ENCODE measurements at places on chromosomes 6 and 20.

DNA sequence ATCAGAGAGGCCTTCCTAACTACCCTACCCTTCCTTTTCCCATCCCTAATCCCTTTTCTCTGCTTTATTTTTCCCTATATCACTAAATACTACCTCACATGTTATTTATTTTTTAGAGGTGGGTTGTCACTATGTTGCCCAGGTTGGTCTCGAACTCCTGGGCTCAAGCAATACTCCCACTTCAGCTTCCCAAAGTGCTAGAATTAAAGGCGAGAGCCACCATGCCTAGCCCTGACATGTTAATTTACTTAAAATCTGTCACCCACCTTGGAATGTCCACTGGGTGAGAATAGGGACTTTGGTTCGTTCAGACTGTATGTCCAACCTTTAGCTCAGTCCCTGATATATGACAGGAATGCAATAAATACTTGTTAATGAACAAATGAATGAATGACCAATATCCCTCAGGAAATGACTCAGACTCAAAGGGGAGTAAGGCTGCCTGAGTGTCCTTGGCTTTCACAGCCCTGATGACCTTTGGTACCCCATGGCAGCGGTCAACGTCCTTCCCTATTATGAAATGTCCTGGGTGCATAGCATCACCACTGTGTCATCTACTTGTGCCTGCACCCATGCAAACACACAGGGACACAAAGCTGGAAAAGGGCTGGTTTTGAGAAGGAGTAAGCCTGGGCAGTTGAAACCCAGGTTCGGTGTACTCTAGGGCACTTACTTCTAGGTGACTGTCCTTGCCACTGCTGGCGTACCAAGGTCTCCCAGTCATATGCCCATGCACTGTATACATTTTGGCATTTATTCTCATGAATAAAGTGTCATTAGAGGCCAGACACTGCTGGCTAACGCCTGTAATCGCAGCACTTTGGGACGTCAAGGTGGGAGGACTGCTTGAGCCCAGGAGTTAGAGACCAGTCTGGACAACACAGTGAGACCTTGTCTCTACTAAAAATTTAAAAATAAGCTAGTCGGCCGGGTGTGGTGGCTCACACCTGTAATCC lies 26.5 kb downstream of the BCL2L1 start:
- DNase-seq: peak; percentile 99

DNA sequence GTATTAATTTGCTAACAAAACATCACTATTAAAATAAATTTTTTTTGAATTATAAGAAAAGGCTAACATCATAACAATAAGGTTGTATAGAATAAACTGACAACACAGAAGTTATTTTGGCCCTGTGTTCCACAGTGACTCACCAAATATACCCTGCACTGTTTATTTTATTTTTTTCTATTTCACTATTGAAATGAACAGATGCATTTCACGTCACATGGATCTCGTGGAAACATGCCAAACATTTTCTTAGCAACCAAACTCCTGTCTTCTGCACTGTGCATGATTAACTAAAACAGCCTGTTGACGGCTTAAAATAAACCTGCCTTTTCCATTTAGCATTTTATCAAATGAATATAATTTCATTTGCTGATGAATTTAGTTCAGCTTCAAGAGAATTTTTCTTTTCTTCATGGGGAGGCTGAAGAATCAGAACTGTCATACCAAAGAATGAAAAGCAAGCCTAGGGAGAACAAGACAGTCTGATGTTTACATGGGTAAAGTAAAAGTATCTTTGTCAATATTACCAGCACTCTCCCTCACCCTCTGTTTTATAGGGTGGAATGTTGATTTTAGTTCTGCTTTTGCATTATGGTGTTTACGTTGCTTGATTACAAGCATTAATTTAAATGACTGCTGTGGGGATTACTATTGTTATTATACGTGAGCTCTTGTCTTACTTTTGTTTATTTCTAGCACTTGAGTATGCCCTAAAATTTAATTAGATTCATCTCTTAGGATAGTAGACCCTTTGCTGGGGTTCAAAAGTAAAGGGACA lies 115.3 kb downstream of the LCA5 start:
- DNase-seq: no peak

DNA sequence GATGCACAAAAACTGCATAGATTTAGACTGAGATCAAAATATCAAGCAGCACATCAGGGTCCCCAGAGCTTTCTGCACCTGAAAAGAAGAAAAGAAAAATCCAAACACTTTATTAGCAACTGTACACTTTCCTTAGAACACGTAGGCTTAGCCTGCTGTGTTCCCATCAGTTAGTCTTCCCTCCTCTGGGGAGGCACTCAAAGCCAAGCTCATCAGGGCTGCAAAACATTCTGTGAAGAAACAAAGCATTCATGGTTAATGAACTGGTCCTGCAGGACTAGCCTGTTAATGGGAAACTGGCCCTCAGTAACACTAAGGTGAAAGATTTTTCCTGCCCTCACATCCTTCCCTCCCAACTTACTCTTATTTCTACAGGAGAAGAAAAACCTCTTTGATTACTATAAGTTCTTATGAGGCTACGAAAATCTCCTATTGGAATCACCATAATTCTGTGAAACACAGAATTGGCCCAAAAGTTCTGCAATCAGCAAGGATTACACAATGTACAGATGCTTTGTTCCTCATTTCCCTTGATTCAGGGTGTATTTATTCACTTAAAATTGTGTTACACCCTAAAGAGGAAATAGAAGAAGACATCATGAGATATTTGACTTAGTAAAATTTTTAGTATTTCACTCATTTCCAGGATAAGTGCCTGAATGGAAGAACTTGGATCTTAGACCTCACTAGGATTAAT lies 901.0 kb upstream of the MAP3K7 start:
- no peak for DNase-seq

DNA sequence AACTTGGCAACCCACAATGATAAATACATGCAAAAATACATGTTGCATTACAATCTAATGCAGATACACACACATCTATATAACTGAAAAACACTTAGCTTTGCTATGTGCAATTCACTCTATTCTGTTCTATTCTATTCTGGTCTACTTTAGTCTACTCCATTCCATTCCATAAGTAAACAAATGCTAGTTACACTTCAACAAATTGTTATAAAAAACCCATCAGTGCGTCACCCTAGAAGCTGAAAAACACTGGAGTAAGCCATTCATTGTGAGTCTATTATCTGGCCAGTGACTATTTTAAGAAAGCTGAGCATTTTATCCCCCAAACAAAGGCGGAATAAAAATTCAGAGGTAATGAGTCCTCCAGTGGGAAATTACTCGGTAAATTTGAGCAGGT lies 315.7 kb upstream of the EPHA7 start:
- no peak for DNase-seq

- DNase-seq: no peak
Measured at GRCh38 chr6:25155211-25155610, 124.0 kb upstream of the CARMIL1 start.

GRCh38 chr20:11090751-11091150 lies 417.0 kb upstream of the JAG1 start:
- DNase-seq: no peak

DNA sequence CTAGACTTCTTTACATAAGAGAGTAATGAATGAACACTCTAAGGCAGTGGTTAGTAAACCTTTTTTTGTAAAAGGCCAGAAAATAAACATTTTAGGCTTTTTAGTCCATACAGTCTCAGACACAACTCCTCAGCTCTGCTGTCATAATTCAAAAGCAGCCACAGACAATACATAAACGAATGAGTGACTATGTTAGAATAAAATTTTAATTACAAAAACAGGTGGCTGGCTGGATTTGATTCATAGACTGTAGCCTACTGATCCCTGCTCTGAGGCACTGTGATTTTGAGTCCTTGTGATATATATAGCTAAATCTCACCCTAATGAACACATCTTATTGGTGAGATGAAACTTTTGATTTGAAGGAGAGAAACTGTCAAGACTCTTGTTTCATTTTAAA lies 155.1 kb downstream of the AIG1 start:
- no peak for DNase-seq

DNA sequence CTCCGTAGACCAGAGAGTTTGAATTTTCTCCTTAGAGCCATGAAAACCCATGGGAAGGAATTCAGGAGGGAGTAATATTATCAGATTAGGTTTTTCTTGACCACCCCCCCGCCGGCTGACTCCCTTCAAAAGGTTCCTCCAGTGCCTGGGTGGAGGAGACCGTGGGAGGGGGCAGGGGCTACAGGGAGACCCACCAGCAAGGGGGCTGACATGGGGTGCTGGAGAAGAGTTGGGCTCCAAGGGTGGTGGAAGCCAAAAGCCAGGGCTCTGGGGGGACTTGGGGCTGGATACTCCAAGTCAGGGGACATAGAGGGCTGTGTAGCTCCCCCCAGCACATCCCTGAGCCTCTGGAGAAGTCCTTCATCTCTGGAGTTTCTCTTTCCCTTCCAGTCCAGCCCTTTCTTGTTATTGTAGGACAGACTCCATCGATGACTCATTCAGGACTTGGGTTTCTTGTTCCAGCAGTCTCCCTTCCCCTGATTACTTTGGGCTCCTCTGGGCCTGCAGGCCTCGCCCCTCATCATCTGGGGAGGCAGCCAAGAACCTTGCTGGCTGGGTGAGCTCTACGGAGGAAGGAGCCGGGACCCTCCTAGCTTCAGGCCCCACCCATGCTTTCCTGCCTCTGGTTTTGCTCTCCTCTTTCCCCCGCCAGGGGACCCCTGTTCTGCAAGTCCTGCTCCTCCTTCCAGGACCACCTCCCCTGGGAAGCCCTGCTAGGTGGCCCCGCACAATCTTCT lies 10.5 kb upstream of the KIAA1755 start:
- peak; percentile 65 for DNase-seq

DNA sequence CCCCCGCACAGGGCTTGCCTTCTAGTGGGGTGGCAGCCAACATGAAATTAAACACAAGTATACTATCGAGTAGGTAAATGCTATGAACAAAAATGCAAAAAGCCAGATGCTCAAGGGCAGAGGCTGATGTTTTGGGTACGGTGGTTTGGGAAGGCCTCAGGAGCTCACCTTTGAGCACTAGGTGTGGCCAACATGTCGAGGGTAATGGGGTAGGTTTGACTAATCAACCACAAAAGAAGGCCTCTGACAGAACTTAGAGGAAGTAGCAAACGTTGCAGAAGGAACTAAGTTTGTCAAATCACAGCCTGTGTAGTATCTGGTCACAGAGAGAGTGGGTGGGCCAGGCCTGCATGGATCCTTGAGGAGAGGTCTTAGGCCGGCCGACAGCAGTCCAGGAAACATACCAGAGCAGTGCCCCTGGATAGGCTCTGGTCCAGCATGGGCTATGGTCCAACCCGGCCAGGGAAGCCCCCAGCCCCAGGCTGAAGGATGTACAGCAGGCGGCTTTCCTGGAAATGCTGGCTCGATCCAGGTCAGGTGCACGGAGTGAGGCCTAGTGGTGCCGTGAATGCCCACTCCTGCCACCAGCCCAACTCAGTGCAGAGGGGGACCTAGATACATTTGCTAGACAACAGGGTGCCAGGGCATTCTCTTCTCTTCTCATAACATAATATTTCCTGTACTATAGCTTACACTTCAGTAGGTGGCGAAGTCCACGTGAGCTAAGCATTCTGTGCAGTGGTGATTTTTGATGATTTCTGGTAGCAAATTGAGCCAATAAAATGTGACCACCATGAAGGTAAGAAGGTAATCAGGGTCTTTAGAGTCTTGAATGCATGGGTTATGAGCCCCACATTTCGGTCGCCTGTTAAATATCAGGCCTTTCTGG lies 56.3 kb upstream of the CD93 start:
- no peak for DNase-seq

GRCh38 chr20:58306421-58307261 lies 2.9 kb upstream of the RAB22A start:
- peak; percentile 100 for DNase-seq

- DNase-seq: peak; percentile 41
Measured at GRCh38 chr20:57092112-57092899, 174.1 kb downstream of the BMP7 start.

- DNase-seq: no peak
Measured at GRCh38 chr6:42141603-42142117, 760 bp downstream of the C6orf132 start.

- DNase-seq: no peak
Measured at GRCh38 chr6:53771785-53772624, 22.8 kb upstream of the LRRC1 start.

DNA sequence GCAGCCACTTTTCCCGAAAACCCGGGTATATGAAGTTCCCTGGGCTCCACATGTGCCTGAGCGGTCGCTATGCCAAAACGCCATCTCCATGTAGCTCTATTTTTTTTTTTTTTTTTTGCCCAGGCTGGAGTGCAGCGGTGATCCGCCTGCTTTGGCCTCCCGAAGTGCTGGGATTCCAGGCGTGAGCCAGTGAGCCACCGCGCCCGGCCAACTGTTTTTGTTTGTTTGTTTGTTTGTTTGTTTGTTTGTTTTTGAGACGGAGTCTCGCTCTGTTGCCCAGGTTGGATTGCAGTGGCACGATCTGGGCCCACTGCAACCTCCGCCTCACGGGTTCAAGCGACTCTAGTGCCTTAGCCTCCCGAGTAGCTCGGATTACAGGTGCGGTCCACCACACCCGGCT lies 237.5 kb upstream of the IRAK1BP1 start:
- DNase-seq: no peak

DNA sequence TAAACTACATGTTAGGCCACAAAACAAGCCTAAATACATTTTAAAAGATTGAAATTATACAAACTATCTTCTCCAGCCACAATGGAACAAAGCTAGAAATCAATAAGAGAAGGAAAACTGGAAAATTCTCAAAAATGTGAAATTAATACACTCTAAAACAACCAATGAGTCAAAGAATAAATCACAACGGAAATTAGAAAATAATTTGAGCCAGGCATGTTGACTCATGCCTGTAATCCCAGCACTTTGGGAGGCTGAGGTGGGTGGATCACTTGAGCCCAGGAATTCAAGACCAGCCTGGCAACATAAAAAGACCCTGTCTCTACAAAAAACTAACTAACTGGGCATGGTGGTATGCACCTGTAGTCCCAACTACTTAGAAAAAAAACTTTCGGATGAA lies 6.3 kb upstream of the WFDC13 start:
- DNase-seq: no peak

- no peak for DNase-seq
Measured at GRCh38 chr20:18288749-18289267, 481 bp downstream of the ZNF133 start.

DNA sequence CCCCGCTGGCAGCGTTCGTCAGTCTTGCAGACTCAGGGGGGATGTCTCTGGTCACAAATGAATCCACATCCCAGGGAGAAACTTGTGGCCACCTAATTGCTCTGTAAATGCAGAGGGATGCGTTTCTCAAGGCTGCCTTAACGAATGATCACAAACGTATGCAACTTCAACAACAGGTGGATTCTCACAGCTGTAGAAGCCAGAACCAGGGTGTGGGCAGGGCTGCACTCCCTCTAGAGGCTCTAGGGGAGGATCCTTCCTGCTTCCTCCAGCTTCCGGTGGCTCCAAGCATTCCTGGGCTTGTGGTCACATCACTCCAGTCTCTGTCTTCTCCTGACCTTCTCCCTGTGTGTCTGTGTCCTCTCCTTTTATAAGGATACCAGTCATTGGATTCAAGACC lies 3.3 kb upstream of the TAF4 start:
- DNase-seq: no peak

DNA sequence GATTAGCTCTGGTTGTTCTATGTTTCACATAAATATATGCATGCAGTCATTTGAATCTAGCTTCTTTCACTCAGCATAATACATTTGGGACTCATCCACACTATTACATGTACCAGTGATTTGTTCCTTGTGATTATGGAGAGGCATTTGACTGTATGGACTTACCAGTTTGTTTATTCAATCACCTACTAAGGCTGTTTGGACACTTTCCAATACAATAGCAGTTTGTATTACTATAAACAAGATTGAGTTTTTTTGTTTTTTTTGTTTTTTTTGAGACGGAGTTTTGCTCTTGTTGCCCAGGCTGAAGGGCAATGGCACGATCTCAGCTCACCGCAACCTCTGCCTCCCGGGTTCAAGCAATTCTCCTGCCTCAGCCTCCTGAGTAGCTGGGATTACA lies 109.8 kb upstream of the DST start:
- no peak for DNase-seq

- DNase-seq: no peak
Measured at GRCh38 chr6:102026649-102027048, 633.1 kb downstream of the GRIK2 start.
